ENCODE measurements at places on chromosomes 12 and 14.

DNA sequence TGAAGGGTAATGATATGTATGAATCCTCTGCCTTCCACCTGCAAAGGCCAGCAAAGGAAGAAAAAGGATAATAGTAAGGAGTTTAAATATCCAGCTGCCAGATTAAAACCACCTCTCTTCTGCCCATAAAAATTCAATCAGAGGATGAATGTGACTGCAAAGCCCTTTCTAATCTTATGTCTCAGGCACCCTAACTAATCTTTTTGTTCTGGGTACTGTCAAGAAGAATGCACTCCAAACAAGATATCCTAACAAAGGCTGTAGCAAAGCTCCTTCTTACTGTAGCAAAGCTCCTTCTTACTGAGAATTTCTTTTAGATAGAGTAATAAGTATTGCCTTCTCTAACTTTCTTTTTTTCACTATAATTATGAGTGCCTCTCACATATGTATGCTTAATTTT is 91.8 kb downstream of the ST8SIA1 start:
- DNase-seq: no peak

DNA sequence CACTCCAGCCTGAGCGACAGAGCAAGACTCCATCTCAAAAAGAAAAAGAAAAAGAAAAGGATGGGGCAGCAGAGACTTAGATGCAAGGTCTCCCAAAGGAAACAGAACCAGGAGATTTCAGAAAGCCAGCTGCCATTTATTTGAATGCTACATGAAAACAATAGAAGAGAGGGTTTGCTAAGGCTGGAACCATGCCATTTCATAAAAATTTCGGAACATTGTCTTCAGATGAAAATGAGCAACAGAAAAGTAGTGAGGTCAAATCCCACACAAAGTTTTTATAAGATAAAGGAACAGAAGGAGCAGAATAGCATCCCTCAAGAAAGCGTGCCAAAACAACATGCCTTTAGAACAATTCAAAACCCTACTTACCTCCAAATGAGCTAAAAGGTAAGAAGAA is 175.3 kb downstream of the ETV6 start:
- DNase-seq: no peak

- DNase-seq: peak; percentile 48
These were observed 406 bp downstream of the TMEM263 start for GRCh38 chr12:106956048-106956578.

GRCh38 chr14:87944987-87945604 is 47.9 kb downstream of the GALC start:
- DNase-seq: no peak

DNA sequence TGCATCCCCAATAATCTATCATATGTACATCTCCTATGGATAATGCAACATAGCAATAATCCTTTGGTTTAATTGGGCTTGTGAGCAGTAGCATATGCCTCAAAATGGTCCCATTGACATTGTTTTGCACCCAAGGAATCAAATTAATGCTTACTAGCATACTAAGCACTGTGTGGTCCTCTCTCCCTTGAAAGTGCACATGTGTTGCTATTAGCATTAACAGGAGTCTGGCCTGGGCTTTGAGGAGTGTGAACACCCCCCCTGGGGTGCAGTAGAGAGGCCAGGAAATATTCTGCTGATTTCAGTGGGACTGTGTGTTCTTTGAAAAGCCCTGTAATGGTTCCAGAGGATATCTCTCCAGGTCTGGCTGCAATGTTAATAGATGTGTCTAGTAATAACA is 1148.4 kb downstream of the VRK1 start:
- no peak for DNase-seq

- DNase-seq: no peak
These were observed 20.2 kb upstream of the PPP1R13B start for GRCh38 chr14:103867523-103867953.

- DNase-seq: no peak
These were observed 80.6 kb upstream of the STRN3 start for GRCh38 chr14:31106768-31107167.

- no peak for DNase-seq
These were observed 139.7 kb upstream of the CCND2 start for GRCh38 chr12:4133636-4134447.

- DNase-seq: no peak
These were observed 21.1 kb upstream of the ADAM20 start for GRCh38 chr14:70555890-70556289.

- DNase-seq: no peak
These were observed 70.3 kb upstream of the STXBP6 start for GRCh38 chr14:25120261-25120660.

GRCh38 chr12:68962877-68963855 is 30.2 kb upstream of the CPM start:
- DNase-seq: no peak

GRCh38 chr12:132235116-132235820 is 91.0 kb downstream of the NOC4L start:
- DNase-seq: no peak

GRCh38 chr12:127670796-127671195 is 596.2 kb upstream of the TMEM132C start:
- DNase-seq: no peak

DNA sequence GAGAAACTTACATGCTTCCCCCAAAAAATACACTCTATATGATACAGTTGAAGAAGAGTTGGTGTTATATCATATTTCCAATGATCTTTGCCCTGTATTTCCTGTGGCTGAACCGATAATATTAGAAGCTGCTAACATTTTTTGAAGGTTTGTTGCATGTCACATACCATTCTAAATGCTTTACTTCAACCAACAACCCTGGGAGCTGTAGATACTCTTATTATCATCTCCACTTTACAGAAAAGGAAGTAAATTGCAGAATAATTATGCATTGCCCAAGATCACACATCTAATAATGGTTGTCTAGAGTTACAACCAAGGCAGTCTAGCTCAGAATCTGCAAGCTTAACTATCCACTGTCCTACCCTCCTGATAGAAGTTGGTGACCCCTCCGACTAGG is 182.8 kb downstream of the NUAK1 start:
- no peak for DNase-seq

DNA sequence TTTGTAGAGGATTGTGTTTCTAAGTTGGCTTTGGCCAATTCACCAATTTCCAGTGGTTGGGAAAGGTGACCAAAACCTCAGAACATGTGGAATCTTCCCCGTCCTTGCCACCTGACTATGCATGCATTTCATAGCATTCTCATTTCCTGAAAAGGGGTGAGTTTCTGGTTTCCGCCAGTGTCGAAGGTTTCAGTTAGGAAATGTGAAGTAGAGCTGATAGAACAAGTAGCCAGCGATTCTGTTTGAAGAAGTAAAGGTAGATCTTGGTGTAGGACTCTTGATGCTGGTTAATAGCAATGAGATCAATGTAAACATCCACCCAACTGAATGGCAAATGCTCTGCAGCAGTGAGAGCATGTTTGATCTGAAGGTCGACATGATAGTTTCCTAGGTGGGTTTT is 15.9 kb downstream of the SMOC1 start:
- no peak for DNase-seq

DNA sequence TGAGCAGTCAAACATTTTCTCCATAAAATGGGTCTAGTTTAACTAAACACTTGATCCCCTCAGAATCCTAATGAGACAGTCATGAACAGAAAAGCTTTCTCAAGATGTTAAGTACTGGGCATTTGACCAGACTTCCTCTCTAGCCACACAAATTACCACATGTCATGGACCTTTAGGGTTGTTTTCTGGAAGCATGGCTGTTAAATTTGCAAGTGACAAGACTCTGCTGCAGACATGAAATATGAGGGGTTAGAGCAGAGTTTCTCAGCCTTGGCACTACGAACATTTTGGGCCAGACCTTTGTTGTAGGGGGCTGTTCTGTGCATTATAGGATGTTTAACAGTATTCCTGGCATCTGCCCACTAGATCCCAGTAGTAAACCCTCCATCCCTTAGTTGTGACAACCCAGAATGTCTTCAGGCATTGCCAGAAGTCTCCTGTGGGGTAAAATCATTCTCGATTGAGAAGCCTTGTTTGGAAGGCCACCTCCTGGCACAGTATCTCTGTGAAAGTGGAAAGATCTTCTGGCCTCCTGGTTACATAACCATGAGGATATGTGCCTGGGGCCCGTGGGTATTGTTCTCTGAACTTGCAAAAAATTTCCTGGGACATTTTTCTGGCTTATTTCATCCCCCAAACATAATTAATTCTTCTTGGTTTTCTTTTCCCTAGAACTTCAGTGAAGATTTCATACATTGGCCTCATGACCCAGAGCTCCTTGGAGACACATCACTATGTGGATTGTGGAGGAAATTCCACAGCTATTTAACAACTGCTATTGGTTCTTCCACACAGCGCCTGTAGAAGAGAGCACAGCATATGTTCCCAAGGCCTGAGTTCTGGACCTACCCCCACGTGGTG is 4.3 kb downstream of the TMEM106C start:
- DNase-seq: no peak

- DNase-seq: no peak
These were observed 191.9 kb downstream of the RAD51B start for GRCh38 chr14:68011406-68012028.

- DNase-seq: no peak
These were observed 70.0 kb downstream of the ARMH4 start for GRCh38 chr14:58082011-58082410.

GRCh38 chr14:102775855-102776760 is 1.1 kb upstream of the TRAF3 start:
- DNase-seq: no peak

GRCh38 chr14:92389598-92390158 is 66.7 kb downstream of the SLC24A4 start:
- no peak for DNase-seq
